HCT116 (cell line): ENCODE measurements at places on chromosomes 11 and 22.

DNA sequence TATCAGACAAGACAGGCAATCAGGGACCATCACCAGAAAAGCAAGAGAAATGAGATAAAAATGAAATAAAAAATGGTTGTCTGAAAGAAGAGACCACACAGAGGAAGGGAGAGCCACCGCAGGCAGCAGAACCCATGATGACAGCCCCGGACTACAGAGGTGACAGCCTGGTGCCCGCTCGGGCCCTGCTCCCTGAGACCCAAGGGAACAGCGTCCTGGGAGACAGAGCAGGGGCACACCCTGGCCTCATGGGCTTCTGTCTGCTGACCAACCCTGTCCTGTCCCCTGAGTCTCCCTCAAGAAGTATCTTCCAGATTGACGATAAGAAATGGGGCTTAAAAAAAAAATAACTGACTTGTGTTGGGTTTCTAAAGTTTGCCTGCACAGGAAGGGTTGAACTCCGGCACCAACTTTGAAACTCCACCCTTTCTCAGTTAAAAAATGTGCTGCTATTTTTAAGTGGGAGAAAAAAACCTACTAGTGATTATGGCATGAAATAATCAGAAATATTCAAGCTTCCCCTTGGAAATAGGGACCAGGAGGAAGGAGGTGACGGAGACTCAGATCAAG lies 70.1 kb upstream of the TTLL12 start:
- no peak for DNase-seq

DNA sequence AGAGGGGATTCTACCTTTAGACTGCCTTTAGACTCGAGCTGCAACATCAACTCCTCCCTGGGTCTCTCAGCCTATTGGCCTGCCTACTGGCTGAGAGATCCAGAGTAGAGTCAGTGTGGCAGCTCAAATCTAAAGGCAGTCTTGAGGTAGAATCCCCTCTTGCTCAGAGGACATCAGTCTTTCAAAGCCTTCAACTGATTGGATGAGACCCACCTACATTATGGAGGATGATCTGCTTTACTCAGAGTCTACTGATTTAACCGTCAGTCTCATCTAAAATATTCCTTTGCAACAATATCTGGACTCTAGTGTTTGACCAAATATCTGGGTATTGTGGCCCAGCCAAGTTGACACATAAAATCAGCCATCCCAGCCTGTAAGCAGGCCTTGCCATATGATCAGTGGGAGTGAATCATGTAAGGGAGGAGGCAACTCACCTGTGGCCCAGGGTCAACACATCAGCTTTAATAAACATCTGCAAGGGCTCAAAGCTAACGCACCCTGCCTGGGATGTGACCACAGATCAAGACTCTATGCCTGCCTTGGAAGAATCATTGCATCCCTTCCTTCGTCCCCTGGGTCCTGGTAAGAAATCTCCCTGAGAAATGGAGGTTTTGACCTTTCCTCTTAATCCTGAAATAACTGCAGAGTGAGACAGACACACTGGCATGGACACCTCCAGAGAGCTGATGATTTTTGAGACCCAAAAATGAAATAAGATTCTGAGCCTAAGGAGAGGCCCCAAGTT lies 198.0 kb downstream of the DBX1 start:
- no peak for DNase-seq

- no peak for DNase-seq
These were observed 320.5 kb downstream of the AASDHPPT start for GRCh38 chr11:106397787-106398501.

- DNase-seq: no peak
These were observed 32.9 kb upstream of the DDI1 start for GRCh38 chr11:104003491-104003890.

DNA sequence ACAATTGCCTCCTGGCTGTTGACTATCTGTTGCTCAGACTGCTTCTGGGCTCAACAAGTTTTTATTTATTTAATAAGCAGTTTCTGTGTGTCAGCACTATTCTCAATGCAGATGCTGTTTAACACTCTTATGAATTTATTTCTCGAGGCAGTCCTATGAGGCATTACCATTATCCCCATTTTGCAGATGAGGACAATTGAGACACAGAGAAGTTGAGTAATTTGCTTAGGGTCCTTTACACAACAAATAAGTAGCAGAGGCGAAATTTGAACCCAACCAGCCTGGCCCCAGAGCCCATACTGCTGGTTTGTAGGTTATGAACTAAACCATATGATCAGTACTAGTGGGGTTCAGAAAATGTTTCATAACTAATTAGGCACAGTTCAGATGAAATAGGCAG lies 58.7 kb downstream of the APIP start:
- no peak for DNase-seq

GRCh38 chr11:22780952-22781593 lies 48.5 kb downstream of the SVIP start:
- no peak for DNase-seq

GRCh38 chr11:110974731-110975130 lies 262.5 kb upstream of the ARHGAP20 start:
- DNase-seq: no peak

GRCh38 chr11:106683435-106683834 lies 334.8 kb downstream of the GUCY1A2 start:
- no peak for DNase-seq
